Thymus (tissue), 14 donors: ENCODE measurements at places on chromosomes 12 and 14.

- no peak for DNase-seq
- peaks cover 24% of the 10 kb centered on the region for H3K4me1 ChIP-seq
- peak overlapping the region; percentile 15 for H3K27ac ChIP-seq
- H3K36me3 ChIP-seq = peaks cover 15% of the 10 kb centered on the region
- no peak overlapping the region for H3K4me3 ChIP-seq
These were observed 92.9 kb downstream of the PPP2R5C start for GRCh38 chr14:101854366-101854765.

DNA sequence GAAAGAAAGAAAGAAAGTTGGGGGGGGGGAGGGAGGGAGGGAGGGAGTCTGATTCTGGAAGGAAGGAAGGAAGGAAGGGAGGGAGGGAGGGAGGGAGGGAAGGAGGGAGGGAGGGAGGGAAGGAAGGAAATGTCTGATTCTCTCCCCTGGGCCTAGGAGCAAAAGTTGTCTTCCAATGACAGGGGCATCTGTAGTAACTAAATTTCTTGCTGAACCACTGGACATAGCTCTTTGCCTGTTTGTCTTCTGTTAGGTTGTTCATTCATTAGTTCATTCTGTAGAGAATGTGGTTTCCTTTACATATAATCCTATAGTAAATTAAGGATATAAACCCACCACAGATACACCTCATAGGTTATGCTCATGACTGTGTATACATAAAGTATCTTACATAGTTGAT lies 59.9 kb downstream of the GPR68 start:
- H3K27me3 ChIP-seq = no peaks in the 10 kb centered on the region
- no peak for DNase-seq
- no peak overlapping the region for H3K27ac ChIP-seq
- peaks cover 51% of the 10 kb centered on the region for H3K36me3 ChIP-seq
- H3K4me3 ChIP-seq = no peak overlapping the region
- H3K4me1 ChIP-seq = no peaks in the 10 kb centered on the region

- no peaks in the 10 kb centered on the region for H3K27me3 ChIP-seq
- no peak overlapping the region for H3K27ac ChIP-seq
- peaks cover 17% of the 10 kb centered on the region for H3K4me1 ChIP-seq
- H3K4me3 ChIP-seq = no peak overlapping the region
These were observed 202.6 kb downstream of the CRADD start for GRCh38 chr12:93879476-93880421.

- no peaks in the 10 kb centered on the region for H3K27me3 ChIP-seq
- DNase-seq = no peak
- no peak overlapping the region for H3K27ac ChIP-seq
These were observed 136.8 kb downstream of the SAMD4A start for GRCh38 chr14:54703724-54704123.

DNA sequence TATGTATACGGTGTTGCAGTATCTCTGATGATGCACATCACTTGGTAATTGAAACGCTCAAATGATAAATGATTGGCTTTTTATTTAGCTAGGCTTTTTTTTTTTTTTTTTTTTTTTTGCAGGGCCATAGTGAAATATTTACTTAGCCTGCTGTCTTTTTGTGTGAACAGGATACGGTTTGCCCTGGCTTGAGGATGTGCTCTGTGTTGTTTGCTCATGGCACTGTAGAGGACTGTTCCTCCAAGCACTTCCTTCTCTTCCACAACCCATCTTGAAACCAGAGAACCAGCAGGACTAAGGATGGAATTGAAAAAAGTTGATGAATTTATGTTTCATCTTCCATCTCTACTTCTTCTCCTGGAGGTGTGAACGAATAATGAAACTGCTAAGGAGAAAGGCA lies 15.5 kb upstream of the SSPN start:
- H3K36me3 ChIP-seq = no peaks in the 10 kb centered on the region
- DNase-seq = no peak
- no peaks in the 10 kb centered on the region for H3K27me3 ChIP-seq
- H3K27ac ChIP-seq = no peak overlapping the region

DNA sequence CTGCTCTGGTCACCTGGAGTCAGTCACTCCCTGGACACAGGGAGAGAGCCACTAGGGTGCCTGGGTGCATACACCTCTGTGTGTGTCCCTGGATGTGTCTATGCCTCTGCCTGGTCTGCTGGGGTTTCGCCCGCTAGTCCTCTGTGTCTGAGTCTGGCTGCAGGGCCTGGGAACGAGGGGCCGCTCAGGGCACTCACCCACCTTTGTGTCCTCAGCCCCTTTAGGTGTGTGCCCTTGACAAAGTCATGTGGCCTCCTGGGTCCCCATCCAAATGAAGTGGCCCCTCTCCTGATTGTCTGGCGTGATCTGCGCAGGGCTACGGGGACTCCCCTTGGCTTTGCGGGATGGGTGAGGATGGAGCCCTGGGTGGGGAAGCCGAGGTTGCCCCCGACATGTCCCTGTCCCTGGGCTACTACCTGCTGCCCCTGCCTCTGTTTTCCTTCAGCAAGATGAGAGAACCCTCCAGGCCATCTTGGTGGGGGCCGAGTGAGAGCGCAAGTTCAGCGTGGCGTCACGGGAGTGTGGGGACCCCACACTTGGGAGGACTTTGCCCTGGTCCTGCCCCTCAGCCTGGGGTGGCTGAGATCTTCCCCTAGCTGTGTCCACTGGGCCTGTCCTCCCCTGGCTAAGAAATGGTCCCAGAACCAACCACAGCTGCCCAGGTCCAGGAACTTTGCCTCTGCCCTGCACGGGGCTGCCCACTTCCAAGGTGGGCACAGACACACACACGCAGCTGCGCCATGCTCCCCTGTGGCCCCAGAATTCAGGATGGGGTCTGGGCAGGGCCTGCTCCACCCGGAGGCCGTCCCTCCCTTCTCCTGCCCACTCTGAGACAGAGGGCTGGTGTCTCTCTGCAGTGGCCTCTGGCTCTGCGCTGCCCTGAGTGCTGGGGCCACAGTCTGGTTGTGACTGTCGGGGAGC lies 2.7 kb upstream of the AHNAK2 start:
- H3K27ac ChIP-seq = no peak overlapping the region
- peaks cover 39% of the 10 kb centered on the region for H3K27me3 ChIP-seq
- DNase-seq = no peak
- H3K4me3 ChIP-seq = no peak overlapping the region
- H3K4me1 ChIP-seq = peaks cover 10% of the 10 kb centered on the region
- H3K36me3 ChIP-seq = no peaks in the 10 kb centered on the region
